ENCODE measurements at places on chromosomes 3 and 15.

DNA sequence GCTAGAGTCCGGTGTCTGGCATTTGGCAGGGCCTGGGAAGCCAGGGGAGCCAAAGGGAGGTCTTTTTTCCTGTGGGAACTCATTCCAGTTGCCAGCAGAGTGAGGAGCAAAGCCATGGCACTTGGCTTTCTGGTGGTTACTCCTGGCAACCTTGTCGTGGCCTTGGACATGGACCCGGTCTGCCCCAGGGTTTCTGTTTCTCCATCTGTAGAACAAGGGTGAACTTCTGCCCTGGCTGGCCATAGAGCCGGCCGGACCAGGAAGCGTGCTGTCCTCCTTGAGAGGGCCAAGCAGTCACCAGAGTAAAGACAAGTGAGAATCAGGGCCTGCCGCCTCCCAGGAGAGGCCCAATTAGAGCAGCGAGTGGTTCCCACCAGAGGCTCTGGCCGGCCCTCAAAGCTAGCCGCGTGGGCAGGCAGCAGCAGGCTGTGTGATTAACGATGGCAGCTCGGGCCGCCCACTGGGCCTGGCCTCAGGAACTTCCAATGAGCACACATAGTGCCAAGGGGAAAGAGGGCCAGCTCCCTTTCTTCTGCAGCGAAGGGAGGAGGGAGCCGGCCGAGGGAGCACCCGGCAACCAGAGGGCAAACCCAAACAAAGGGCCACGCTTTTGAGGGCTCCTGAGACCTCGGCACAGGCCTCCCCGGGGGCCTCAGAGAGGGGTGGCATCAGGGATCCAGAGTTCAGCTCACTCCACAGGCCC lies 29.1 kb upstream of the ELP6 start:
- no peak for DNase-seq

DNA sequence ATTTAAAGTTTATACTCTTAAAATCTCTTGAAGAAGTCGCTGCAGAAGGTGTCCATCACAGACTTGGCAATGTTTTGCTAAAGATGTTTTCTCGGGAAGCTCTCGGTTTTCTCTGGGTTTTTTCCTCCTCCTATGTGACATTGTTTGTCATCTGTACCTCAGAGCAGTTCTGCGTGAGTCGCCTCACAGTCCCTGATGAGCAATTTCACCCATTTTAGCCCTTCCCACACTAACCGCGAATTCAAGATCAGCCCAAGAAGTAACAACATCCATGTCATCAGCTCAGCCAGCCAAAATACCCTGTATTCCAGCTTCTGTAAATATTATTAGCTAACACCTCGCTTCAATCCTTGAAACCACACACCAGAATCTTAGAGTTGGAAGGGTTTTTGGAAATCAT lies 224.3 kb upstream of the SETMAR start:
- DNase-seq, result no peak

GRCh38 chr3:59017617-59017984 lies 32.2 kb downstream of the CFAP20DC start:
- DNase-seq, result no peak

DNA sequence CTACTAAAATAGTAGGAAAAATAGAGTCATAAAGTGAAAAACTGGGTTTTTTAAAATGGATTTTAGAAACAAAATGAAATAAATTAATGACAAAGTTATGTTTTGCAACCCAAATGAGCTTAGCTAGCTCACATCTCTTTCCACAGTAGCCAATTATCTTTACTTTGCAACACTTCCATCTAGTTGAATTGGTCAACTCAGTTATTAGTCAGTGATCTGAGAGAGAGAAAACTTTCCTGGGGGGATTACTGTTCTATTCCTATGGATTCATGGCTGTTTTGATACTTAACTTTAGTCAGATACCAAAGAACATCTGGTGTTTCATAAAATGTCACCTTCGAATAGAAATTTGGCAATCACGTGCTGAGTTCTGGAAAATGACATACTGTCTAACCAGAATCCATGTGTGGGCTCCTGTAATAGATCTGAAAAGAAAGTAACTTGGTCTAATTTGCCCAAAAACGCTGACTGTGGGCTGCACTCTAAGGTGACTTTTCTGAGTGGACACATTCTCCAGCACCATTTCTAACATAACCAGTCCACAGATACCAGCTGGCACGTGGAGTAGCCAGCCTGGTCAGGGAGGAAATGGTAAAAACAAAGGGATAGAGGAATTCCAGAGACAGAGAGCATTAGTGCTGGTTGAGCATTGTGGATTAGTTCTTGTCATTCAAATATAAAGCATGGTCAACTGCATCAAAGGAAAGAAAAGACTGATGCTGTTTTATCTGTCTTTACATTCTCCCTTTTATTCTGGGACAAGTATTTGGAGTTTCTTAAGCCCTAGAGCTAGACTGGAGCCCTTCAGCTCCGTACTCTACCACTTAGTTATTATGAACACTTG lies 45.2 kb upstream of the CCDC80 start:
- DNase-seq, result no peak

- DNase-seq, result no peak
Measured at GRCh38 chr3:160027541-160028195, 39.0 kb downstream of the IL12A start.

- DNase-seq, result no peak
Measured at GRCh38 chr3:123819949-123820348, 64.2 kb downstream of the MYLK start.

GRCh38 chr3:194422188-194422587 lies 23.1 kb upstream of the GP5 start:
- no peak for DNase-seq

DNA sequence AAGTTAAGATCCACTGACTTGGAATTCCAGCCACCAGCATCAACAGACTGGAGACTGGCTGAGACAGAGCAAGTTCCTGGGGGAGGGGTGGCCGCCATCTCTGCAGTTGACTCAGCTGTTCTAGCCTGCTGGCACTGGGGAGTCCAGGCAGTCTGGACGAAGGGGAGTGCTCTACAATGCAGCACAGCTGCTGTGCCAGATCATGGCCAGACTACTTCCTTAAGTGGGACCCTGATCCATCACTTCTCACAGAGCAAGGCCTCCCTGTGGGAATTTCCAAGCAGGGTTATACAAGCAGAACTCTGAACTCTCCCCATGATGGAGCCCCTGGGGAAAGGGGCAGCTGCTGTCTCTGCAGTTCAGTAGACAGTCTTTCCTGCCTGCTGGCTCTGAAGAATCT lies 35.2 kb downstream of the PYGO1 start:
- DNase-seq, result no peak

GRCh38 chr3:167872941-167873340 lies 137.4 kb downstream of the SERPINI1 start:
- no peak for DNase-seq

DNA sequence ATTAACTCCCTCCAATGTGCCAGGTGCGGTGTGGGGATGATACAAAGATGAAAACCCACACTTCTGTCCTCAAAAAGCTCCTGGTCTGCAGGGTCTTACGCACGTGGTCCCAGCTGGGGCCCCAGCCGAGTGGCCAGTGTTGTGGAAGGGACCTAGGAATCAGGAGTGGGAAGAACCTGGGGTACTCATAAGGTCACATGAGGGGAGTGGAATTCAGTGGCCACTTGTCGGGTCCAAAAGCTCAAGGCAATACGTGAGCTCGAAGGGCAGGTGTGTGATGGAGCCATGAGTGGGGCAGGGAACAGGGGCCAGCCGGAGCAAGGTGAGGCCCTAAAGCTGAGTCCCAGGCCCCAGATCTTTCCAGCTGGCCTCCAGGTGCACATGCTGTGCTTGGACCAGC lies 260.0 kb upstream of the LYSMD4 start:
- no peak for DNase-seq
